ENCODE measurements at places on chromosomes 7 and 10.

DNA sequence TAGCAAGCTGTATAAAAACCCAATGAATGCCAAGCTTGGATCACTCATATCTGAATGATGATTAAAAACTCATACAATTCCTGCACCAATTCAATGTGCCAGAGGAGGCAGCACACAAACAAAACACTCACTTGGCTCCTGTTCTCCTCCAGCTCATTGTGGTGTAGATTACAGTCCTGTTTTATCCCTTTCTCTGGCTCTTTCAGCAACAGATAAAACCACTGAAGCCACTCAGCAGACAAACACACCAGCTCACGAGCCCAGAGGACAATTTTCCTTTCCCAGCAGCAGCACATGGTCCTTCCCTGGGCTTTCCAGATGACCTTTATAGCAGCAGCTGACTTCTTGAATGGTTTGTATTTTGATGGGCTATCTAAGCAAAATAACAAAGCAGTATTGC is 107.3 kb upstream of the STARD3NL start:
- no peaks in the 10 kb centered on the region for H3K4me1 ChIP-seq
- H3K36me3 ChIP-seq = no peaks in the 10 kb centered on the region
- no peaks in the 10 kb centered on the region for H3K27me3 ChIP-seq
- no peak for DNase-seq

- H3K4me1 ChIP-seq = no peaks in the 10 kb centered on the region
- no peak for DNase-seq
- H3K36me3 ChIP-seq = no peaks in the 10 kb centered on the region
- no peak overlapping the region for H3K27ac ChIP-seq
- H3K4me3 ChIP-seq = no peak overlapping the region
Measured at GRCh38 chr10:86413046-86413728, 46.6 kb upstream of the GRID1 start.

GRCh38 chr10:133030781-133031180 is 56.9 kb upstream of the ADGRA1 start:
- H3K4me1 ChIP-seq = no peaks in the 10 kb centered on the region
- no peaks in the 10 kb centered on the region for H3K36me3 ChIP-seq
- DNase-seq = no peak
- H3K27ac ChIP-seq = no peak overlapping the region
- no peaks in the 10 kb centered on the region for H3K27me3 ChIP-seq
- no peak overlapping the region for H3K4me3 ChIP-seq

- H3K4me1 ChIP-seq = no peaks in the 10 kb centered on the region
- no peak overlapping the region for H3K27ac ChIP-seq
- no peaks in the 10 kb centered on the region for H3K27me3 ChIP-seq
- no peaks in the 10 kb centered on the region for H3K36me3 ChIP-seq
- no peak overlapping the region for H3K4me3 ChIP-seq
- DNase-seq = no peak
Measured at GRCh38 chr7:124940306-124940705, 10.7 kb upstream of the POT1 start.

GRCh38 chr7:79453558-79454360 is at the start of gene MAGI2:
MAGI2 (minus strand) TSS chr7:79453667; CDS start chr7:79453320, 347 bp downstream.
- no peaks in the 10 kb centered on the region for H3K27me3 ChIP-seq
- H3K27ac ChIP-seq = peak within 1 kb of the TSS; percentile 90
- no peaks in the 10 kb centered on the region for H3K36me3 ChIP-seq
- H3K4me1 ChIP-seq = peaks cover 6% of the 10 kb centered on the region
- H3K4me3 ChIP-seq = peak within 1 kb of the TSS; percentile 77
